Stomach (tissue), 19 donors: ENCODE measurements at places on chromosomes 1 and 21. TPM values are rescaled to one million over a fixed set of nuclear protein-coding genes. Genes with fewer than 3 reads are reported as not detected.

TMEM52 gene
- polyA plus RNA-seq, result 6.2 TPM

MCL1 gene
- polyA plus RNA-seq, result 115 TPM

ANGPTL1 gene
- polyA plus RNA-seq, result 10.2 TPM

DPT gene
- 20.1 TPM for polyA plus RNA-seq

- no peak for DNase-seq
Observed at GRCh38 chr1:11475748-11476147, 3.2 kb upstream of the DISP3 start.

- DNase-seq, result no peak
Observed at GRCh38 chr1:159911326-159912070, 11.5 kb upstream of the CFAP45 start.
